Activated T-cell treated with anti-CD3 and anti-CD28 coated beads, Interleukin-2, amount 50 U/mL, for 72 hours (primary cell): ENCODE measurements at places on chromosomes 12 and 14.

- no peak for DNase-seq
- no peaks in the 10 kb centered on the region for H3K36me3 ChIP-seq
- no peak overlapping the region for H3K27ac ChIP-seq
- no peak overlapping the region for H3K4me3 ChIP-seq
- no peaks in the 10 kb centered on the region for H3K27me3 ChIP-seq
Observed at GRCh38 chr12:20865873-20866272, 55.4 kb downstream of the SLCO1B3 start.

- H3K4me1 ChIP-seq: peaks cover 60% of the 10 kb centered on the region
- no peaks in the 10 kb centered on the region for H3K27me3 ChIP-seq
- H3K4me3 ChIP-seq: peak overlapping the region; percentile 93
Observed at GRCh38 chr12:55925870-55926737, 1.6 kb downstream of the PYM1 start.

- peak overlapping the region; percentile 91 for H3K27ac ChIP-seq
- peak overlapping the region; percentile 96 for H3K4me3 ChIP-seq
- H3K36me3 ChIP-seq: peaks cover 10% of the 10 kb centered on the region
- peaks cover 21% of the 10 kb centered on the region for H3K4me1 ChIP-seq
Observed at GRCh38 chr12:50400104-50400637, 514 bp upstream of the LARP4 start.

DNA sequence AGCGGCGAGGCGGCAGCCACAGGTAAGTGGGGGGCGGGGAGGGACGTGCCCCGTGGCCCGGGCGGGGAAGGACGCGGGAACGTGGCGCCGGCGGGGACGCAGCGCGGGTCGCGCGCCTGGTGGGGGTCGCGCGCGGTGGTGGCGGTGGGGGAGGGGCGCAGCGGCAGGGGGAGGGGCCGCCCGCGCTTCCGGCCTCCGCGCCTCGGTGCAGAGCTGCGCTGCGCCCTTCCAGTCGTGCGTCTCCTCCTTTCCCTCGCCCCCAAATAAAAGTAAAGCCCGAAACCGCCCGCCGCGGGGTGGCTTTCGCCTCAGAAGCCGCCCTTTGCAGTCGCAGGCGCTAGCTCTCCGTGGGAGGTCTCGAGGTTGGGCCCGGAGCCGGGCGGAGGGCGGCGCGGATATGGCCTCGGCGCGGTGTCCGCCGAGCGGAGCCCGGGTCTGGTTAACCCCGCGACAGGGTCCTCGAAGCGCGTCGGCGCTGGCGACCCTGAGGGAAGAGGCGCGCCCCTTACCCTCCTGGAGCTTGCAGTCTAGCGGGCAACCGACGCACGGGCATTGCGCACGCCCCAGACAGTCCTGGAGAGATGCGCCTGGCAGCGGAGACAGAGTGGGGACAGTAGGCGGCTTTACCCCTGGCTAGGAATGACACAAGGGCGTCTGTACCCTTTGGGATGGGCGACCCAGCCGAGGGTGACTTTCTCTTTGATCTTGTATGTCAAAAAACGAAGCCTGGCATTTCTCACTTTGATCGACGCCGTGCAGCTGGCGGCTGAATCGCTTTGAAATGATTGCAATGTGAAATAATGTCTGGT is 589 bp downstream of the ATF1 start:
- peak overlapping the region; percentile 95 for H3K4me3 ChIP-seq
- peaks cover 57% of the 10 kb centered on the region for H3K4me1 ChIP-seq
- no peaks in the 10 kb centered on the region for H3K27me3 ChIP-seq

- peak overlapping the region; percentile 79 for H3K27ac ChIP-seq
- no peak overlapping the region for H3K4me3 ChIP-seq
Observed at GRCh38 chr12:122215771-122216170, 10.1 kb downstream of the DIABLO start.

GRCh38 chr12:49645146-49646039 is 22.0 kb downstream of the PRPF40B start:
- H3K4me1 ChIP-seq: peaks cover 27% of the 10 kb centered on the region
- H3K36me3 ChIP-seq: no peaks in the 10 kb centered on the region
- no peaks in the 10 kb centered on the region for H3K27me3 ChIP-seq
- H3K27ac ChIP-seq: peak overlapping the region; percentile 48

- DNase-seq: no peak
- H3K4me3 ChIP-seq: no peak overlapping the region
- H3K27ac ChIP-seq: no peak overlapping the region
Observed at GRCh38 chr14:96047101-96047500, 7.9 kb downstream of the C14orf132 start.

- no peaks in the 10 kb centered on the region for H3K36me3 ChIP-seq
- no peak overlapping the region for H3K27ac ChIP-seq
- H3K27me3 ChIP-seq: peaks cover 18% of the 10 kb centered on the region
- no peak overlapping the region for H3K4me3 ChIP-seq
Observed at GRCh38 chr12:2638273-2639019, 156.3 kb upstream of the FKBP4 start.

- H3K4me1 ChIP-seq: no peaks in the 10 kb centered on the region
- H3K27ac ChIP-seq: peak overlapping the region; percentile 22
- peaks cover 16% of the 10 kb centered on the region for H3K27me3 ChIP-seq
Observed at GRCh38 chr12:104877103-104877705, 80.9 kb downstream of the SLC41A2 start.

- no peak overlapping the region for H3K27ac ChIP-seq
- H3K27me3 ChIP-seq: no peaks in the 10 kb centered on the region
- H3K4me1 ChIP-seq: no peaks in the 10 kb centered on the region
- H3K4me3 ChIP-seq: no peak overlapping the region
- H3K36me3 ChIP-seq: no peaks in the 10 kb centered on the region
Observed at GRCh38 chr12:43281563-43281962, 270.4 kb downstream of the ADAMTS20 start.

- no peak for DNase-seq
- H3K27me3 ChIP-seq: no peaks in the 10 kb centered on the region
- H3K36me3 ChIP-seq: peaks cover 1% of the 10 kb centered on the region
Observed at GRCh38 chr12:47385653-47386052, 305.9 kb upstream of the AMIGO2 start.

- H3K4me1 ChIP-seq: peaks cover 13% of the 10 kb centered on the region
- no peaks in the 10 kb centered on the region for H3K36me3 ChIP-seq
- peak; percentile 11 for DNase-seq
- peak overlapping the region; percentile 83 for H3K4me3 ChIP-seq
Observed at GRCh38 chr12:57610554-57611107, 604 bp upstream of the ARHGEF25 start.

DNA sequence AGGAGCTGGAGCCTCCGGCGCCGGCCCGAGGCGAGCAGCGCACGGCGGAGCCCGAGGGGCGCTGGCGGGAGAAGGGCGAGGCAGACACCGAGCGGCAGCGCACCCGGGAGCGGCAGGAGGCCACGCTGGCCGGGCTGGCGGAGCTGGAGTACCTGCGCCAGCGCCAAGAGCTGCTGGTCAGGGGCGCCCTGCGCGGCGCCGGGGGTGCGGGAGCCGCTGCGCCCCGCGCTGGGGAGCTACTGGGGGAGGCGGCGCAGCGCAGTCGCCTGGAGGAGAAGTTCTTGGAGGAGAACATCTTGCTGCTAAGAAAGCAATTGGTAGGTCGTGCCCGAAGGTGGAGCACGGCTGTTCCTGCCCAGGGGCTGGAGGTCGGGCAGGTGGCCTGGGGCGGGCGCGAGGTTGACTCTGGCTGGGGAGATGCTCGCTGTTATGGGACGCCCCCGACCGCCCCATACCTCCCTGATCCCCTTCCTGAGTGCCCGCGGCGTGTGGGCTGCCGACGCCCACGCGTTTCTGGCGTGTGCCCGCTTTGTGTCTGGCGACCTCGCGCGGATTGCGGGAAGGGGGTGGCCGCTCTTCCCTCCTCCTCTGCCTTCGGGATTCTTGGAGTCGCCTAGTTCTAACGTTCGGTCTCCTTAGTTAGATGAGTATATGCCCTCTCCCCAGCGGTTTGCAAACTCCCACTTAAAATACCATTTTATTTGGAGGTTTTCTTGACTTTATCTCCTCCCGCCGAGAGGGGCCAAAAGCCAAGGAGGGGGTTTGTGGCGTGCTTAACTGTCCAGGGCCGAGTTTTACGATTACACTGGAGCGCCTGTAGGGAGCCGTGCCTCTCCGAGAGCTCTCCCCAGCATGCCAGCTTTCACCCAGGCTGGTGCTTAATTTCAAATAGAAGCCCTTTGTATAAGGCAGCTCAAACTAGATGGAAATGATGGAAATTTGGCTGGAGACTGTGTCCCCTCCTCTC is 752 bp downstream of the DACT1 start:
- peak; percentile 38 for DNase-seq
- no peaks in the 10 kb centered on the region for H3K36me3 ChIP-seq
- peak overlapping the region; percentile 87 for H3K4me3 ChIP-seq
- H3K4me1 ChIP-seq: peaks cover 67% of the 10 kb centered on the region
- peak overlapping the region; percentile 64 for H3K27ac ChIP-seq

DNA sequence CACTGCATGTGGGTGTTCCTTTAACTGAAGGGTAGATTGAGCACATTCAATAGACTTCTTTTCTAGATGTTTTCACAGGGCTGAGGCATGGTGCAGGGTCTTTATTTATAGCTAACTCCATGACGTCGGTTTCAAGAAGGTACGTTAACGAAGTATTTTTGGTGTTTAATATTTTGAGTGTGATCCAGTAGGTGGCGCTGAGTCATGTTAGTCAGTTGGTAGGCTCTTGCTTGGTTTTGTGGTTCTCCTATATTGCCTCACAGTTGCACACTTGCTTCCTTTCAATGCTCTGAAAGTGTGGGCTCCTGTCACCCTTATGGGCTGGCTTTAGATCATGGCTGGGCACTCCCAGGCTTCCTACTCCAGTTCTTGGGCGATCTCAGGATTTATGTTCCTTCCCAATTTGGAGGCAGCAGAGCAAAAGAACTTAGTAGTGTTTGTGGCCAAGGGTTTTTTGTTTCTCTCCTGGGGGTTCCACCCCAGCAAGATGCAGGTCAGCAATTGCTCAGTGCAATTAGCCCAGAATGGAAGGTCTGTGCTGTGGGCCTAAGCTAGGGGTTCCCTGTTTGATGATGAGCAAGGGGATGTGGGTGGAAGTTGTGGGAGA is 471.6 kb upstream of the FOXG1 start:
- peaks cover 6% of the 10 kb centered on the region for H3K36me3 ChIP-seq
- H3K4me3 ChIP-seq: no peak overlapping the region
- no peaks in the 10 kb centered on the region for H3K4me1 ChIP-seq
- no peak for DNase-seq

- peaks cover 5% of the 10 kb centered on the region for H3K36me3 ChIP-seq
- DNase-seq: no peak
- peaks cover 9% of the 10 kb centered on the region for H3K4me1 ChIP-seq
- H3K27me3 ChIP-seq: no peaks in the 10 kb centered on the region
- no peak overlapping the region for H3K4me3 ChIP-seq
Observed at GRCh38 chr12:7100239-7100638, 8.0 kb upstream of the C1R start.

DNA sequence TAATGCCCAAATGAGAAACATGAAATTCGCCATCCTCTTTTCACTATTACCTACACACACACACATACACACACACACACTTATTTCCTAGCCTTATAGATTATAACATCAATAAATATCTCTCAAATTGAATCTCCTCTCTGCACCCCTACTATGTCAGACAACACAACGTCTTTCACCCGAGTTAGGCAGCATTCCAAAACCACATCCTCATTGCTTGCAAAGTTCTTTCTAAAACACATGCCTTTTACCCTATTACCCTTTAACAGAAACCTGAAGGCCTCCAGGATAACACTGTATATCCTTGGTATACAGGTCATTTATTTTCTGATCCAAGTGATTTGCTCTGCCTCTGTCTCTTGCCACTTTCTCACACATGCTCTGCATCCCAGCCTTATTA is 56.3 kb downstream of the KCNH5 start:
- peak overlapping the region; percentile 26 for H3K27ac ChIP-seq
- H3K4me1 ChIP-seq: no peaks in the 10 kb centered on the region
- no peaks in the 10 kb centered on the region for H3K27me3 ChIP-seq
- DNase-seq: no peak
- H3K36me3 ChIP-seq: no peaks in the 10 kb centered on the region

- H3K27ac ChIP-seq: no peak overlapping the region
- H3K4me1 ChIP-seq: no peaks in the 10 kb centered on the region
- no peaks in the 10 kb centered on the region for H3K36me3 ChIP-seq
Observed at GRCh38 chr12:87051621-87052020, 795.4 kb upstream of the MGAT4C start.

DNA sequence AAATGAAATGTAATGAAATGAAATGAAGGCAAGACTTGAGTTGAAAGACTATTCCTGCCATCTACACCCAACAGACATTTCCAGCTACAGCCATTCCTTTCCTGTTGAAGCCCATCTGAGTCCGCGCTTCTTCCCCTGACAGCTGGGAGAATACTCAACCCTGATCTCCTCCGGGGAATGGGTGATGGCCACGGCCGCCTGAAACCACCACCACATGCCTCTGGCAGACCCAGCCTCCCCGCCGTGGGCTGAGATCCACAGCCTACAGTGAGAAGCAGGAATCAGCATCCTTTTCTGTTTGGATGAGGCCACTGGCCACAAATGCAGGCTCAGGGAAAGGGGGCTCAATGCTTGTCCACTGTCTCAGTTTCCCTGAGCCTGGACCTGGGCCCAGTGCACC is 130.3 kb downstream of the NCOR2 start:
- H3K4me3 ChIP-seq: no peak overlapping the region
- H3K27ac ChIP-seq: no peak overlapping the region
- H3K36me3 ChIP-seq: no peaks in the 10 kb centered on the region
- DNase-seq: no peak
- peaks cover 8% of the 10 kb centered on the region for H3K4me1 ChIP-seq

- no peaks in the 10 kb centered on the region for H3K36me3 ChIP-seq
- no peaks in the 10 kb centered on the region for H3K4me1 ChIP-seq
- no peak overlapping the region for H3K4me3 ChIP-seq
Observed at GRCh38 chr12:44616402-44616801, 259.7 kb downstream of the NELL2 start.

DNA sequence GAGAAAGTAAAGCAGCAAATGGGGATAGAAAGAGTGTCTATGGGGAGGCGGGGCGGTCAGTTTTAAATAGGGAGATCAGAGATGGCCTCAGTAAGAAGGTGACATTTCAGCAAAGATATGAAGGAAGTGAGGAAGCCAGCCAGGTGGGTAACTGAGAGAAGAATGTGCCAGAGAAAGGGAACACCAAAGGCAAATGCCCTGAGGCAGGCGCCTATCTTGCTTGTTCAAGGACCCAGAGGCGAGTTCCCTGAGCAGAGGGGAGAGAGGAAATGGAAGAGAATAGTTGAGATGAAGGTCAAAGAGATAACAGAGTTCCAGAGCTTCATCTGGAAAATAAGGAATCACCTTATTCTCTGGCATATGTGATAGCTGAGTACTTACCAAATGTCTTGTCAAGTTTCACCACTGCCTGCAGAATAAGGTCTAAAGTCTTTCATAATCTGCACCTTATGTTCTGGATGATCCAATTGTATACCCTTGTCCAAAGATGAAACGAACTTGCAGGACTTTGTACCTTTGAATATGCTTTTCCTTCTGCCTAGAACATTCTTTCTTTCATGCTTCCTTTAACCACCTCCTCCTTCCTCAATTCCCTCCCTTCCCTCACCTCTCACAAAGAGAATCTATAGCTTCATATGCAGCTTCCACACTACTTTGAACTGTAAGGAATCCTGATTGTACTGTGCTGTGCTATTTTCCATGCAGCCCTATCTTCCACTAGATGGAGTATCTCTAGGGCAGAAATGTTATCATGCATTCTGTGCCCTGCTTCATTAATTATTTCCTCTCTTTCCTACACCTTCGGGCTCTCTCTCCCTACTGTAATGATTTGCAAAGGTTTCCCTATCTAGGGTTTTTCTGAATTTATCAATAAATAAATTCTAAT is 38.5 kb downstream of the GNPTAB start:
- H3K27ac ChIP-seq: peak overlapping the region; percentile 52
- peaks cover 55% of the 10 kb centered on the region for H3K4me1 ChIP-seq
- no peaks in the 10 kb centered on the region for H3K27me3 ChIP-seq
- no peaks in the 10 kb centered on the region for H3K36me3 ChIP-seq
- no peak for DNase-seq
- no peak overlapping the region for H3K4me3 ChIP-seq
